MV-4-11 (cell line): ENCODE measurements at places on chromosomes 5 and 9.

DNA sequence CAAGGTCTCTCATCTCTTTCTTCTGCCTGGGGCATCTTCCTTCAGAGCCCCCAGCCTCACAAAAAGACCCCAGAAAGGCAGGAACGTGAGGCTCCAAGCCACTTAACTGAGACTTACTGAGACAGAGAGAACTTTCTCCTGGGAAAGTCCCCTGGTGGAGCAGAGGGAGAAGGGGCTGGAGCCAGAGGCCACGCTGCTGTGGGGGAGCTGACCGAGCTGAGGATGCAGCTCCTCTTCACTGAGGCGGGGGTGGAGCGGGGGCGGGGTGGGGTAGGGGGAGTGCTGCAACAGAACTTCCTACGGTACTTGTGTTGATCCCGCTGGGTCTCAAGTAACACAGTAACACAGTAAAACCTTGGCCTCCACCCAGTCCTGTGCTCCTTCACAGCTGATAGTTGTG is 204.0 kb downstream of the FSTL4 start:
- no peak for DNase-seq

DNA sequence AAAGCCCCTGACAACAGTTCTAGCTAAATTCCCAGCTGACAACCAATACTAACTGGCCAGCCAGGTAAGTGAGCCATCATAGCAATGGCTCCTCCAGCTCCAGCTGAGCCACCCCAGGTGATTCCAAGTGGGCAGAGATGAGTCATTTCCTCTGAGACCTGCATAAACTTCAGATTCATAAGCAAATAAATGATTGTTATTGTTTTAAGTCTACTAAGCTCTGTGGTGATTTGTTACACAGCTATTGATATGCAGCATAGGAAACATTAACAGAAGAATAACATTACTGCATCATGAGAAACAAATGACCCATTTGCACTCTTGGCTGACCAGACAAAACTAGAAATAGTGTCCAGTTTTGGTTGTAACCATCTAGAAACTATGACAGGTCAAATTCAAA is 60.3 kb downstream of the TTC39B start:
- DNase-seq = no peak

DNA sequence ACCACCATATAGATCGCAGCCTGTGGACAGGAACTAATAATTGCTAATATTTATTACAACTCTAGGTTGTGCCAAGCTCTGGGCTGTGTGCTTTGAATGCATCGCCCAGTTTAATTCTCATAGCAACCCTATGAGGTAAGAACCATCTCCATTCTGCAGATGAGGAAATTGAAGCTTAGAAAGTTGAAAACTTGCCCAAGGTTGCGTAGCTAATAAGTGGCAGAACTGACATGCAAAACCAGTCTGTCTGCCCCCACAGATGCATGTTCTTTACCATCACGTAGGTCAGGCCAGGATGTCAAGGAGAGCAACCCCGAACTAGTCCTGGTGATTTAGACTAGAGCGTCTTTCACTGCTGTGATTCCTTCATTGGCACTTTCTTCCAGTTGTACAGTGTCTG is 15.6 kb downstream of the WWC1 start:
- DNase-seq = peak; percentile 25

DNA sequence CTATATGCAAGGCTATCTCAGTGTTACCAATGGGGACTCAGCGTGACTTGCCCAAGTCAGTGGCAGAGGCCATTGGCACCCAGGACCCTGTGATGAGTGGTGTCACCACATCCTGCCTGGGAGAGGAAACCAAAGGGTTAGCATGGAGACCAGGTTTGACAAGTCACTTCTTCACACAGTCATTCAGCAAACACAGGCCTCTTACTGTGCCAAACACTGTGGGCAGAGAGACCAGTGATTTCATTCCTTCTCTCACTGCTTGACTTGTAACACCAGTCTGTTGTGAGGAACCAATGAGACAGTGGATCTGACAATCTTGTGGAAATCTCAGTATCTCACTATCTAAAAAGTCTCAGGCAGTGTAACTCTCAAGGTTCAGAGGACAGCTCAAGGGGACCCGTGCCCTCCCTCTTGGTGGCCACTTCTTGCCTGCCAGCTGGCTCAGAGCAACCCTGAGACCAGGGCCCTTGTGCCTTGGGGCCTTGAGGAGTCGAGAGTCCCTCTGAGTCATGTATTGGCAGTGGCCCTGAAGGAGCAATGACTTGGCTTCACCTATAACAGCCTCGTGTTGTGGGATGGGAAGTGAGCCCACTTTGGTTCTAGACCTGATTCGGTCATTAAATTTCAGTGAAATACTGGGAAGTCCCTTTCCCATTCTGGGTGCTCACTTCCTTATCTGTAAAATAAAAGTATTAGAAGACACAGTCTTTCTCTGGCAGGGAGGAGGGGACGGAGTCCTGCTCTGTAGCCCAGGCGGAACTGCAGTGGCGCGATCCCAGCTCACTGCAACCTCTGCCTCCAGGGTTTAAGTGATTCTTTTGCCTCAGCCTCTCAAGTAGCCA is 1.6 kb downstream of the FABP6 start:
- peak; percentile 26 for DNase-seq

DNA sequence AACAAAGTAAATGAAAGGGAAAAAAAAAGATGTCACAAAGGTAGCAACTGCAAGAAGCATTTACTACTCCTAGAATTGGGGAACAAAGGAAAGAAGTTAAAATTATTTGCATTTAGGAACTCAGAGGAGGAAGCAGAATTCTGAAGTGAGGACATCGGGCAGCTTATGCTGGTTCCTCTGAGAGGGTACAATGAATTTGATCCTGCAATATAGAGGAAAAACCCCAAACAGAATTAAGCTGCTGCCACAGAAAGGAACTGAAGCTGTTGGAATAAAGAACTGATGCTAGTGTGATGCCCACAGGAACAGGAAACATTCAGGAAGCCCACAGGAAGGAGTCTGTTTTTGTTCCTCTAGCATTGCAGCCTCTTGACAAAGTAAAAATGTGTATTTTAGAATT is 22.3 kb upstream of the TBCA start:
- DNase-seq = peak; percentile 92

GRCh38 chr5:34507933-34508332 is 148.2 kb upstream of the RAI14 start:
- peak; percentile 39 for DNase-seq

- no peak for DNase-seq
Observed at GRCh38 chr5:139653616-139654015, 5.5 kb downstream of the CXXC5 start.

DNA sequence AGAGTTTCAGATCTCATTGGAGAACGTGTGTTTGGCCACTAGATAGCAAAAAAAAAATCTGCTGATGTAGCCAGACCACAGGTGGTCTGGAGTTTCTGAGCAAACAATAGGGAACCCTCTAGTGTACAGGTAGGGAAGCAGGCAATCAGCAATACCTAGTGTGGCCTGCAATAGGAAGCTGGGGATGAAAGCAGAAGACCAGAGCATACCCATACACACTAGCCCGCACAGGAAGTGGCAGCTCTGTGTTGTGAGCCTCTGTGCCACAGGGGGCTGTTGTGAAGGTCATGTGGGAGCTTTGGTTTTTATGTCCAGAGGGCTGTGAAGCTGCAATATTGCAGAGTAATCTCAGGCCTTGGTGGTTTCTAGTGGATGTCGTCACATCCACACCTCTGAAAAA is 81.2 kb downstream of the MTAP start:
- DNase-seq = peak; percentile 92

DNA sequence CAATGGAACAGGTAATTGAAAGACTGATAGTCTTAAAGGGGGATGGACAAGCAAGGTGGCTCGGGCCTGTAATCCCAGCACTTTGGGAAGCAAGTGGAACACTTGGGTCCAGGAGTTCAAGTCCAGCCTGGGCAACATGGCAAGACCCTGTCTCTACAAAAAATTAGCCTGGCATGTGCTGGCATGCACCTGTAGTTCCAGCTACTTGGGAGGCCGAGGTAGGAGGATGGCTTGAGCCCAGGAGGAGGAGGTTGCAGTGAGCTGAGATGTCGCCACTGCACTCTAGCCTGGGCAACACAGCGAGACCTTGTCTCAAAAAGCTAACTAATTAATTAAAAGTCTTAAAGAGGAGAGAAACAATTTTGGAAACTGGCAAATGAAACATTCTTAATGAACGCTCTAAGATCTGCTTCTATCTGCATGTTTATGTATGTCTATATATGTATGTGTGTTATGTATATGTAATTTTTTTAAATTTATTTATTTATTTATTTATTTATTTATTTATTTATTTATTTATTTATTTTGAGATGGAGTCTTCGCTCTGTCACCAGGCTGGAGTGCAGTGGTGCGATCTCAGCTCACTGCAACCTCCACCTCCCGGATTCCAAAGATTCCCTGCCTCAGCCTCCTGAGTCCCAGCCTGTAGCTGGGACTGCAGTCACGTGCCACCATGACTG is 80.6 kb downstream of the SFXN1 start:
- no peak for DNase-seq

DNA sequence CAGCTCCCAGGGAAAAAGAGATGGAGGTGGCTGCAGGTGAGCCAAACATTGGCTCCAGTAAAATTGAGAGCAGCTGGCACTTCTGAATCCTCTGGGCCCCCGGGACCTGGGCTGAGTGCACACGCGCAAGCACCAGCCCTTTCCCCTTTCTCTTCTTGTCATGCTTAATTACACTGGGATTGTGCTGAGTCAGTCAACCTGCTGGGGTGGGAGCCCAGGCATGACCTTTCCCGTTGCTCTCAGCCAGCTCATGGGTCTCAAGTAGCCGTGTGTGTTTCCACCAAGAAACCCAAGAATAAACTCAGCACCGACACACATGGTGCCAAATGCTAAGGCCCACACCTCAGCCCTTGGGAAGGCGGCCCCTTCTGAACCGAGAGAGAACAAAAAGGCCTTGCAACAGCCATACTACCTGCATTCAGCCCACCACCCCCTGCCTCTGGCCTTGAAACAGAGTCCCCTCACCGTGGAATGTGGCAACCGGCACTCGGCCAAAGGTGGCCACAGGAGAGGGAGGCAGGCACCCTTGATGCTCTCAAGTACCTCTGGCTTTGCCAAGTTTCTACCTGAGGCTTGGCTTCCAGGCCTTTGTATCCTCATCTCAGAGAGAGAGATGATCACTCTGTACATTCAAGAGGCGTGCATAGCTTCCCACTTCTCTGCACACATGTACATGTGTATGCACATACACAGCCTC is 28.1 kb downstream of the SLIT3 start:
- DNase-seq = no peak

DNA sequence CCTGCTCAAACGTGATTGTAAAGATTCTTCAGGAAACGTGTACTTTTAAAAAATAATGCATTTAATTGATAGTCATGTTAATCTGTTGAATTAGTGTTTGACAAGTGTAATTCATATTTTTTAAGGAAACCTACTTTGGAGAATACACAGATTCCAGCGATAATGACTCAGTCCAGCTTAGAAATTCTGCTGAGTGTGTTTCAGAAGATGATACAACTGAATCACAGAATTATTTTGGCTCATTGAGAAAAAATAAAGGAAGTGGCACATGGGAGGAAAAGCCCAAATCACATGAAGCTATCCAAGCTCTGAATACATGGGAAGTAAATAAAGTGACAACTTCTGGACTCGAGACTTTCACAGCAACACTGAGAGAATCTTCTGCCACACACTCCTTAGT is 37.8 kb downstream of the ICE1 start:
- DNase-seq = no peak

GRCh38 chr9:80792726-80793125 is 896.6 kb downstream of the TLE1 start:
- DNase-seq = no peak

GRCh38 chr5:90406466-90406865 is 3.1 kb downstream of the CETN3 start:
- DNase-seq = no peak
